Amniotic stem cell (primary cell): ENCODE measurements at places on chromosomes 16 and 17.

DNA sequence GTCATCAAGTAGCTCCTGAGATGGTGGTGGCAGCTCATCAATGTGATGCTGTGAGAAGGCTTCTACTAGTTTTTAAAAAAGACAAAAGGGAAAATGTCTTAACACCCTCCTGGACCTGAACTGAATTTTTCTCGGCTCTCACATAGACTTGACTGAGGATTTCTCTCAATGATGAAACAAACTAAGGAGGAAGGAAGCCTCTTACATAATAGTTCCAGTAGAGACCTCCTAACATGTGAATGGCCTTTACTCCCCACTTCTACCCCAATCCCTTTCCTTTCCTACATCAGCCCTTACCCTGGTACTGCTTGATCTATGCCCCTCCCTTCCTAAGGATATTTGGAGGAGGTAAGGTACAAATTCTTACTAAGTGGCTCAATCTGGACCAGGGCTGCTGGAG is 54.8 kb upstream of the MTMR4 start:
- DNase-seq = no peak

DNA sequence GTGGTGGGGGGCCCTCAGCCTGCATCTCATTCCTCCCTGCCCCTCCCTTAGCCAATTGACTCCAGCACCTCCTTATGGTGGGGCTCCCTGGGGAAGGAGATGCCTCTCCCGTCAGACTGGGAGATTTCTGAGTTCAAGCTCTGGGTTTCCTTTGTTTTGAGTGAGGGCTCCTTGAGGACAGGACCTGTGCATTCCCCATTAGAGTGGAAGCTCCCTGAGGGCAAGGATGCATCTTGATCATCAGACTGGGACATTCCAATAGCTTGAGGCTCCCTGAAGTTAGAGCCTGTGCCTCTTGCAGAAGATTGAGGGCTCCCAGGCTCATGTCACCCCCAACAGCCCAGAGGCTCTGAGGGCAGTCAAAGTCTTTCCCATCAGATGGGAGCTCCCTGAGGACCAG is 23.6 kb downstream of the TNS4 start:
- no peak for DNase-seq

- no peak for DNase-seq
These were observed 200.4 kb upstream of the ZFHX3 start for GRCh38 chr16:73248316-73248715.

GRCh38 chr16:84295203-84295860 is 654 bp downstream of the WFDC1 start:
- no peak for DNase-seq

GRCh38 chr17:72576289-72576759 is 455.5 kb downstream of the SOX9 start:
- DNase-seq = no peak

GRCh38 chr16:77820340-77820739 is 32.0 kb downstream of the VAT1L start:
- DNase-seq = no peak

DNA sequence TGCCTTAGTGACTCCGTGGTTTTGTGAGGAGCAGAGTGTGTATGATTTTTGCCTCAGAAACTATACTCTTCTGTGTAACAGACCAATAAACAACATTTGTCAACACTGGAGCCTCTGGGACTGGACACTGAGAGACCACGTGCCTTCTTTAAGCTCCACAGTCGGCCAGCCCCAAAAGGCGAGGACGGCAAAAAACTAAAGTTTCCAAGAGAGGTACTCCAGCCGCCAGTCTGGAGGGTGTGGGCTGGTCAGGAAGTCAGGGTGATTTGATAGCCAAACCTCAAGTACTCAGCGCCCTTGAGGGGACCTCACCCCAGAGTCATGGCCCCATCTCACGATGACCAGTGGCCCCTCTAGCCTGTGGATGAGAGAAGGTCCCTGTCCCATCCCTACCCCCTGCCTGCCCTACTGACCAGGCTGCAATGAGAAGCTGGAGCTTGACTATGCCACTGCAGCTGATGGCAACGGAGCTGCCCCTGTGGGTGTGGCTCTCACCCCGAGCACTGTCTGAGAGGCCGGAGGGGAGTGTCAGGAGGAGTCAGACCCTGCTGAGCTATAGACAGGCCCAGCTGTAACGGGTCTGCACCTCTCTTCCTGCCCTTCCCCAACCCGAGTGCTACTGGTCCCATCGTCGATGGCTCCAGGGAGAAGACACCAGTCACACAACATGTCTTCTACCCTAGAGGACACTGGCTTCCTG is 19.8 kb downstream of the MNT start:
- DNase-seq = no peak

- DNase-seq = no peak
These were observed 2.6 kb downstream of the FZD2 start for GRCh38 chr17:44559634-44560554.

DNA sequence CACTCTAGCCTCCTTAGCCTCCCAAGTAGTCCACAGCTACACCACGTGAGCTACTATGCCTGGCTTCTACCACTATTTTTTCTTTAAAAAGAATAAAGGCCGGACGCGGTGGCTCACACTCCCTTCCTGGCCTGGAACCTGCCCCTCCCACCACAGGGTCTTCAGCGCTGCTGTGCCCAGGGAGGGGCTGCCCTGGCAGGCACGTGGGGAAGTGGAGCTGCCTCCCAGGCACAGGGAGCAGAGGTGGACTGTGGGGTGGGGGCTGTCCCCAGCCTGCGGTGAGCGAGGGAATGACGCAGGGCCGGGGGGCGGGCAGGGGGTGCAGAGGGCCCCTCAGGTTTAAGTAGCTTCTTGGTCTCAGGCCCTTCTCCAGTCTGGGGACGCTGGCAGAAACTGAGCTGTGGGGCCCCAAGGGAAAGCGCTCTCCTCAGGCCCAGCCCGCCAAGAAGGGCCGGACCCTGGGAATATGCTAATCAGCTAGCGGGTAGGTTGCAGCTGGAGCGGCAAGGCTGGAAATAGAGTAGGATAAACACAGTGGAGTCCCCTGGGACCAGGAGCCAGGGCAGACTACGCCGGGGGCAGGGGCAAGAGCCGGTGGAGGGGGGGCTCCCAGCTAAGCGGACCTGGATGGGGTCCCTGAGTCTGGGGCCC is 46.8 kb downstream of the TIMM22 start:
- no peak for DNase-seq

DNA sequence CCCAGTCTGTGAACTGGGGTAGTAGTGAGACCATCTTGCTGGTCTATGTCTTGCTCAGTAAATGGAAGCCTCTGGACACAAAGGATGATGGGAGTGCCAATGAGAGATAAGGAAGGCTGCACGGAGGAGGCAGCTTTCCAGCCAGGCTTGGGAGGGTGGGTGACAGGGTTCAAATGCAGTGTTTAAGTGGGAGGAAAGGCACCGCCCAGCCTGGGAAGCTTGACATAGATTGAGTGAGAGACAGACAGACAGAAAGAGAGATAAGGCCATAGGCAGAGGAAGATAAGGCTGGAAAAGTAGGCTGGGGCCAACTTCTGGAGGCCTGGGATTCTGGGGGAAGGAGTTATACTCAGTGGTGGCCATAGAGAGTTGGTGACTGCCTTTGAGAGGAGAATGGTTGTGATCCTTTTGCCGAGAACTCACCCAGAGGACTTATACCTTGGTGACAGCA is 7.2 kb upstream of the COL1A1 start:
- no peak for DNase-seq

GRCh38 chr17:72476575-72476986 is 355.8 kb downstream of the SOX9 start:
- no peak for DNase-seq

DNA sequence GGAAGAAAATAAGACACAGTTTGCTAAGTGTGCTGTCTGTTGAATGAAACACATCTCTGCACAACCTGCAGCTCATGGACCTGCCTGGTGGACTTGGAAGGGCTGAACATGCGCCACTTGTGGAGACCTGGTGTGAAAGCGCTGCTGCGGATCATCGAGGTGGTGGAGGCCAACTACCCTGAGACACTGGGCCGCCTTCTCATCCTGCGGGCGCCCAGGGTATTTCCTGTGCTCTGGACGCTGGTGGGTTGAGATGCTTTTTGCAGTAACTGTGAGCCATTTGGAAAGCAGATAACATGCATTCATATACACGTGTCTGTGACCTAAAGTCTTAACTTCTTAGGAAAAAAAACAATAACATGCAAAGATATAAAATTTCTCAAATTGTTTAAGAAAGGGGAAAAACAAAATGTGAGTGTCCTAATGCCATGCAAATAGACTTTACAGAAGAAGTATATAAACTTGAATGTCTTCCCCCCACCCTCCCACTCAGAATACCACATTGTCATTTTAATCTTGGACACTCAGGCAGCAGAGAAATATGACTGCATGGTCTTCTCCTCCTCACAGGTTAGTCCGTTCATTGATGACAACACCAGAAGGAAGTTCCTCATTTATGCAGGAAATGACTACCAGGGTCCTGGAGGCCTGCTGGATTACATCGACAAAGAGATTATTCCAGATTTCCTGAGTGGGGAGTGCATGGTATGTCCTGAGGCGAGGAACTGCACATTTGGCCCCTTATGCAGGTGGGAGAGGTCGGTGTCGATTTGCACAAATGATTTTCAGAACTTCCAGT is 65.6 kb downstream of the SEC14L1 start:
- no peak for DNase-seq

GRCh38 chr17:37483311-37484039 is 6.2 kb upstream of the DUSP14 start:
- no peak for DNase-seq

DNA sequence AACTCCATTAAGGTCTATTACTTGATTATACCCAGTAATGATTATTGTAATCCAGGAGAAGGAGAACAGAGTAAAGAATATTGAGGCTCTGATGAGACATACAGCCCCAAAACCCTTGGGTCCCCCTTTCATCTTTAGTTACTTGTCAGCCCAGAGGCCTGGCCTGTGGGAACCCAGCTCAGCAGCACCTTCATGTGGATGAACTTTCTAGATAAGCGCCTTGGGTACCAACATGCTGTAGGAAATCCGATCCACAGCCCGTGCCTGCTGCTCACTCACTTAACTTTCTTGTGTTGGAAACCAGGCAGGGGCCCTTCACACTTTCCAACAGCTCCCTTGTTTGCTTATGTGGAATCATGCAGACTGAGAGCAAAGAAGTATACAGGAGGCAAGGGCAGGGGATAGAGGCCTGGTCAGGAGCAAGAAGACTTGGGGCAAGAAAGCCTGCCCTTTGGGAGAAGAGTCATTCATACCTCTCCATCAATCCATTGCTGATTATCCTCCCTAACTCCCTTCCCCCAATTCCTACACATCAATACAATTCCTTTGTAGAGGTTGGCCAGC is 64.0 kb upstream of the SOX9 start:
- DNase-seq = no peak

DNA sequence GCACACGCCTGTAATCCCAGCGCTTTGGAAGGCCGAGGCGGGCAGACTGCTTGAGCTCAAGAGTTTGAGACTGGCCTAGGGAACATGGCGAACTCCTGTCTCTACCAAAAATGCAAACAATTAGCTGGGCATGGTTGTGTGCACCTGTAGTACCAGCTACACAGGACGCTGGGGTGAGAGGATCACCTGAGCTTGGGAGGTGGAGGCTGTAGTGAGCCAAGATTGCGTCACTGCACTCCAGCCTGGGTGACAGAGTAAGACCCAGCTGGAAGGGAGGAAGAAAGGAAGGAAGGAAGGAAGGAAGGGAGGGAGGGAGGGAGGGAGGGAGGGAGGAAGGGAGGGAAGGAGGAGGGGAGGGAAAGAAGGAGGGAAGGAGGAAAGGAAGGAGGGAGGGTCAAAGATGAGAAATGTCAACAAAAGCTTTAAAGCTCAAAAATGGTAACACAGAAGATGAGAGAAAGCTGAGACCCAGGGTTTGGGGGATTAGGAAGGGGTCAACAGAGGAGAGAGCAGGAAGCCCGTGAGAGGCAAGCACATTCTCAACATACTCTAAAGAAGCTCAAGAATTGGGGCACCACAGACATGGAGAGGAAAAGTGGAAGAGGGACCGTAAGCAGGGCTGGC is 5.0 kb upstream of the KRT19 start:
- no peak for DNase-seq

DNA sequence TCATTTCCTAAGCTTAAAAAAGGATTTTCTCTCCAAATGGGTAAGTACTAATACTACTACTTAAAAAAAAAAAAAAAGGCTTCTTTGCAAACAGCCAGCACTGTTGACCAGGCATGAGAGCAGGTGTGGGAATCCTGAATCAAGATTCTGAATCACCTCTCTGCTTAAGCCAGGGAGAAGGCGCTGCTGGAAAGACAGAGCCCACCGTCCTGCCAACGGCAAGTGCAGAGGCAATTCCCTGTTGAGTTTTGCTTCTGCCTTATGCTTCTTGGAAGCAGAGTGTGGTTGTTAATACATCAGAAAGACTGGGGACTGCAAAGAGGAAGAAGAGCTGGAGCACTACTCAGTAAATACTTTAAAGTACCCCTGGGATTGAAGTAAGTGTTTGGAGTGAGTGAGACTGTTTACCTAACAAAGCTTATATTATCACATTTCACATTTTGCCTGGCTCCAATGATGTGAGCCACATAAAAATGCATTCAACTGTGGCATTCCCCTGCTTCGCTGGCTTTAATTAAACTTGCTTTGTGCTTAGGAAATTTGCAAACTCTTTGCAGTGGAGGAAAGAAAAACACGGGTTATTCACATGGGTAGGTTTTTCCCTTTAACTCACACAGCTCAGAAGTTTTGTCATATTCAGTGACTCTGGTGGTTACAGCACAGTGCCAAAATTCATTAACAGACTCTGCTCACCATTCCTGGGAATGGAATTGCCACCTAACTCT is 86.0 kb upstream of the KIF2B start:
- no peak for DNase-seq

DNA sequence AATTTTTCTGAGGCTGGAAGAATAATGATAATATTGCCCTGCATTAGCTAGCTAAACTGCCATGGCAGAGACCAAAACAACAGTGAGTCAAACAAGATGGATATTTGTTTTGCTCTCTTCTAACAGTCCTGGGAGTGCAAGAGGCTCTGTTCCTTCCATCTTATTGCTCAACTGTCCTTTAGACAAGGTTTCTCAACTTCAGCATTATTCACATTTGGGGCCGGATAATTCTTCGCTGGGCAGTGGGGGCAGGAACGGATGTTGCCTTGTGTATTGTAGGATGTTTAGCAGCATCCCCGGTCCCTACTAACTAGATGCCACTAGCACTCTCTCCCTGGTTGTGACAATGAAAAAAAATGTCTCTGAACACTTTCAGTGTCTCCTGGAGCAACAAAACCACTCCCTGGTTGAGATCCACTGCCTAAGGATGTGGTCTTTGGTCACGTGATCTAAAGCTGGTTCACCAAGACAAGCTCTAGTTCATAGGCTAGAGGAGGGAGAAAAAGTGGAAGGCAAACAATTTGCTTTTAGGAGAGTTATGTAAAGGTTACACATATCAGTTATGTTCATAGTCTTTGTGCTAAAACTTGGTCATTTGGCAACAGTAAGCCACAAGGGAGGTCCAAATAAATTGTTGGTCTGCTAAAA is 144.4 kb downstream of the PCTP start:
- no peak for DNase-seq
